Smooth muscle cell of the brain vasculature (primary cell): ENCODE measurements at places on chromosomes 6 and 20.

DNA sequence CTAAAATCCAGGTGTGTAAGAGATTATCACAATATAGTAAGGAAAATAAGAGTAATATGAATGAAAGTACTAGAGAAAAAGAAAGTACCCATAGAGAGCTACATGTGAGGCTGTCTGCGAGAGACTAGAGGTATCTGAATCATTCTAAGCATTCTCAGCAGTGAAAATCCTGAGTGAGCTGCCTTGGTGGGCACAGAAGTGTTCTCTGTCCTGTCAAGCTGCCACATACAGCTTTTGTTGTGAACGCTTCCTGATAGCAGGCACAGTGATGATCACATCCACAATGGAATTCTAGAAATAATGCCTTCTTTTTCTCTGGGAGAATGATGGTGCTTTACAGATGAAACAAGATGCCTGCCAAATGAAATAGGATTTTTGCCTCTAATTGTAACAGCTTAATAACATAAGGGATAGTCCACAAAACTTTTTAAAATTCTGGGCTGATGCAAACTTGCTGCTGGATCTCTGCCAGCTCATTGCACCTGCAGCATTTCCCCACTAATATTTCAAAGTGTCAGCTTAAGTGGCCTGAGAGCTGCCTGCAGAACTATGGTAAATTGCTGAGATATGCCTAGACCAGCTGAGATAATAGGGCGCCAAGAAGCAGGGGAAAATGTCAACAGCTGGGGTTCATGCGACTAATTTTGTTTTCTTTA, 620.5 kb downstream of the DOK5 start:
- no peak for DNase-seq

- DNase-seq: no peak
Measured at GRCh38 chr20:7180256-7181045, 413.0 kb downstream of the BMP2 start.

DNA sequence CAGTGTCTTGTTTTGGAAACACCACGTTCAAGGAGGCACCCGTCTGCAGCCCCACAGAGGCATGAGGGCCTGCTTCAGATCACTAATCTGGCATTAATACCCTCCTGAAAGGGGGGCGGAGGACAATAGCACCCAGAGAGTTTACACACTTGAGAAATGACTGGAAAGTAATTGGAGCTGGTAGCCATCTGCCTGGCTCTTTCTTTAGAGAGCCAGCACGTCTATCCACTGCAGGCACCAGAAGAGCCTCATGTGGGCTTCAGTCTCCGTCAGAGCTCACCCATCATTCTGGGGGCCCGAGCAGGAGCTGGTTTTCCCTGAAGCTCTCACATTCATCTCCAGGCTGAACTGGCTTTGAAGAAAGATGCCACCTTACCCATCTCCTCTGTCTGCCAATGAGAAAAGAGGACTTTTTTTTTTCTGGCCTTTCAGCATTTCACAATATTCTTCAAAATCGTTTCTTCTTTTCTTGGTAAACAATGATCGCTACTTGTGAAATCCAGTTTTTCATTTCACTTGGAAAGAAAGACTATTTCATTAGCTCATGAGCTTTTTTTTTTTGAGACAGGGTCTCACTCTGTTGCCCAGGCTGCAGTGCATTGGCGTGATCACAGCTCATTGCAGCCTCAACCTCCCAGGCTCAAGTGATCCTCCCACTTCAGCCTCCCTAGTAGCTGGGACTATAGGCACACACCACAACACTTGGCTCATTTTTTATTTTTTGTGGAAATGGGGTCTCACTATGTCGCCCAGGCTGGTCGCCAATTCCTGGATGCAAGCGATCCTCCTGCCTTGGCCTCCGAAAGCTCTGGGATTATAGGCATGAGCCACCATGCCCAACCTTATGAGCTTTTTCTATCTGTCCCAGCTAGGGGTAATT, 124.7 kb upstream of the ZNF217 start:
- no peak for DNase-seq

DNA sequence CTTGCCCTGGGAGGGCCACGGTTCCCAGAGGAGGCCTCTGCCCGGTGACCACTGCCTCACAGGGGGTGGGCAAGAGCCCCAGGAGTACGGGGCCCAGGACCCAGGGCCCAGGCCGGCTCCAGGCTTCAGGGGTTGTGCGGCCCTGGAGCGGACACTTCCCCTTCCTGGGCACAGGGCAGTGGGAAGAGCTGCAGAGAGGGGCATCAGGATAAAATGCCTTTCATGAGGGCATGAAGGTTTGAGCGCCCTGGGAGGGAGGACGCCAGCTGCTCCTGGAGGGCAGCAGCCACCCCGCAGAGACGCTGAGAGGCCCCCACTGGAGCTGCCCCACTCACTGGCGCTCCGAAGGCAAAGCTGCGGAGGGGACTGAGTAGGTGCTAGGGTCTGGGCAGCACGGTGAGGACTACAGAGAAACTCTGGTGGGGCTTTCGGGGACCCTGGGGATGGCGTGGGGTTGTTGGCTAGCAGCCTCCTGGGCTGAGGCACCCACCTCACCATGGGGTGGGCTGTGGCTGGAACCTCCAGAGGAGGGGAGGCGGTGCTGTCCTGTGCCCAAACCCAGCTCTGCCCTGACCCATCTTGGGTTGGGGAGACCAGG, 10.4 kb downstream of the LAMA5 start:
- no peak for DNase-seq

- no peak for DNase-seq
Measured at GRCh38 chr6:146339716-146340115, 203.9 kb upstream of the RAB32 start.

DNA sequence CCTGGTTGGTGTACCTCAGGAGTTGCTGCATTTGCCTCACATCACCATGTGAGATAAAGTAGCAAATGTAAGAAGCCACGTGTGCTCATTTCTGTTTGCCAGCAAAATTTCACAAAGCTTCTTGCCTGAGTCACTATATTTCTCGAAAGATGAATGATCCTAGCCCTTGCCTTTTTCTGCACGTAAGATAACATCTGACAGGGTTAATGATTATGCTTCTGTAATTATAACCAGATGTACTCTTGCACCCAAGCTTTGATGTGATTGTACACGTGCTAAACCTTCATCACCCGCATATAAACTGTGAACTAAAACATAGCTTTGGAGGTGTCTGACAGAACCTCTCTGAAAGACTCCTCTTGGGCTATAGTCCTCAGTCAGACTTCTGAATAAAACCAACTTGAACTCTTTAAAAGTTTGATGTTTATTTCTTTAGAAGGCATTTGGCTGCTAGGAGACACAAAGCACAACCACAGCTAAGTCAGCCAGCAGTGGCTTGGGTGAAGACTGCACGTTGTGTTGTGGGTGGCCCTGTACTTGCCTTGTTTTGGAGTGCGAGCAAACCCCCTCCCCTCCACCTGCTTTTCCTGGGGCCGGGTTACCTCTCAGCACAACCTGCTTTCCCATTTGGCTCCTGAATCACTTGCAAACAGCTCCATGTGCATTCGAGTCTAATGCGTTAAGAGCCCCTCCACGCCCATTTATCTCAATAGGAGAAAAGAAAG, 19.3 kb downstream of the PROKR2 start:
- no peak for DNase-seq

- no peak for DNase-seq
Measured at GRCh38 chr6:25171301-25171700, 107.9 kb upstream of the CARMIL1 start.

- peak; percentile 79 for DNase-seq
Measured at GRCh38 chr20:50561379-50562078, 51.3 kb downstream of the PTPN1 start.

GRCh38 chr20:22572491-22572890, 11.9 kb downstream of the FOXA2 start:
- DNase-seq: no peak

DNA sequence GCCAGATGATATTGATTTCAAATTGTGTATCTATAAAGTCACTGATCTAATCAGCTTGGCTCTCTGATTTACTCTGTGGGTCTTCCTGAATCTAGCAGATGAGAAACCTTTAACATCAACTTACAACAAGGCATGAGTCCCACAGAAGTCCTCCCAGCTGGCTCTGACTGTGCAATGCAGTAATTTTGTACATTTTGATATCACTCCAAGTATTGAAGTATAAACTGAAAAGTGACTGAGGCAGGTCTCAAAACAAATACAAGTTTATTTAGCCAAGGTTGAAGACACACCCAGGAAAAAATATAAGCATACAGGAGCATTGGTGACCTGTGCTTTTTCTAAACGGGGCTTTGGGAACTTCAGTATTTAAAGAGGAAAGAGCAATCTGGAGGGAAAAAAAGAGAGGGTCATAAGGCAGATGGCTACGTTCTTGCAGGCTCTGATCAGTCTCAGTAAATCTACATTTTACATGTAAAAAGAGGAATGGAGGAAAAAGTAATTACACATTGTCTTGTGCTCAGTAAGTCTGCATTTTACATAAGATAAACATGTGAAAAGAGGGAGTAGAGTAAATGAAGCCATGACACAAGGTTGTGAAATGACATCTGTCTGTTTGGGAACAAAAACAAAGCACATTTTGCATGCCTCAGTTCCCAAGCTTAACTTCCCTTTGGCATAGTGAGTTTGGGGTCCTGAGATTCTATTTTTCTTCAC, 59.5 kb downstream of the CRYBG1 start:
- DNase-seq: no peak

DNA sequence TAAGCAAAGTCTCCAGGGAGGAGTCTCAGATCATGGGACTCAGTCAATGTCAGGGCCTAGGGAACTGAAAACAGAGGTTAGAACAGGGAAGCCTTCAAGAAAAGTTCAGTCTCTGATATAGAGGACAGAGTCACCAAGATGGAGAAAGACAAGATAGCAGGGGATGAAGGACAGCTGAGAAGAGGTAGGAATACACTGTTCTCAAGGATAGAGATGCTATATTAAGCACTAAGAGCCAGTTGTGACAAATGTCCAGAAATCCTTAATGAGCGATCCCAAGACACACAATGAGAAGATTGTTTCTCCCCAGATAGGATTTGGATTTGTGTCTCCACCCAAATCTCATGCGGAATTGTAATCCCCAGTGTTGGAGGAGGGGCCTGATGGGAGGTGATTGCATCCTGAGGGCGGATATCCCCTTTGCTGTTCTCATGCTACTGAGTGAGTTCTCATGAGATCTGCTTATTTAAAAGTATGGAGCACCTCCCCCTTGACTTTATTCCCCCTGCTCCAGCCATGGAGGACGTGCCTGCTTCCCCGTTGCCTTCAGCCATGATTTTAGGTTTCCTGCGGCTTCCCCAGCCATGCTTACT, 168.2 kb downstream of the AKAP7 start:
- DNase-seq: no peak

DNA sequence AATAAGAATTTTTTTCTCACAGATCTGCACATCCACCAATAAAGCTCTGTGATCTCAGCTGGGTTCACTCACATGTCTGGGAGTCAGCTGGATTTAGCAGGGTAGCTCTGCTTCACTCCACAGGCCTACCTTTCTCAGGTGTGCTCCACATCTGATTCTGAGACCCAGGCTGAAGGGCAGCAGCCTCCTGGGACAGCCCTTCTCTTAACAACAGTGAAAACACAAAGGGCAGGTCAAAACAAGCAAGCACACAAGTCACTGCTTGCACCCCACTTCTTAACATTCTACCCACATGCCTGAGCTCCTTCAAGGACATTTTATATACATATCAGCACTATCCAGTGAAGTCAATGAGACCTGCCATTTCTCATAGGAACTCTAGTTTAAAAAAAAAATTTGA, 96.0 kb upstream of the MAP3K4 start:
- no peak for DNase-seq

- no peak for DNase-seq
Measured at GRCh38 chr20:15911581-15911980, 661.7 kb downstream of the KIF16B start.

DNA sequence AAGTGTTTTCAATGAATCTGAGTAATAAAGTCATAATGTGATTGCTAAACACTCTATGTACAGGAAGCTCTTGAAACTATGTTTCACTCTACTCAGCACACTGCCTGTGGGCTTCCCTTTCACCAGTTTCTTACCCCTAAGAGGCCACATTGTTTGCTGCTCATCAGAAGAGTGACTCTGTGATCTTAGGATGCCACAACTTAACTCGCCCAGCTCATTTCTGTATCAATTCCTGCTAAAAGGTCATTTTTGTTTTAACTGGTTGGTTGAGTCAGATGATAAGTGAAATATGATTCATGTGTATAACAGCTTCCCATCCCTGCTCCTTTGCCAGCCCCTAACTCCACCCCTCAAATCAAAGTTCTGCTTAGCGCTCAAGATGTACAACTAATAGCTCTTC, 9.8 kb upstream of the NDUFAF4 start:
- no peak for DNase-seq

DNA sequence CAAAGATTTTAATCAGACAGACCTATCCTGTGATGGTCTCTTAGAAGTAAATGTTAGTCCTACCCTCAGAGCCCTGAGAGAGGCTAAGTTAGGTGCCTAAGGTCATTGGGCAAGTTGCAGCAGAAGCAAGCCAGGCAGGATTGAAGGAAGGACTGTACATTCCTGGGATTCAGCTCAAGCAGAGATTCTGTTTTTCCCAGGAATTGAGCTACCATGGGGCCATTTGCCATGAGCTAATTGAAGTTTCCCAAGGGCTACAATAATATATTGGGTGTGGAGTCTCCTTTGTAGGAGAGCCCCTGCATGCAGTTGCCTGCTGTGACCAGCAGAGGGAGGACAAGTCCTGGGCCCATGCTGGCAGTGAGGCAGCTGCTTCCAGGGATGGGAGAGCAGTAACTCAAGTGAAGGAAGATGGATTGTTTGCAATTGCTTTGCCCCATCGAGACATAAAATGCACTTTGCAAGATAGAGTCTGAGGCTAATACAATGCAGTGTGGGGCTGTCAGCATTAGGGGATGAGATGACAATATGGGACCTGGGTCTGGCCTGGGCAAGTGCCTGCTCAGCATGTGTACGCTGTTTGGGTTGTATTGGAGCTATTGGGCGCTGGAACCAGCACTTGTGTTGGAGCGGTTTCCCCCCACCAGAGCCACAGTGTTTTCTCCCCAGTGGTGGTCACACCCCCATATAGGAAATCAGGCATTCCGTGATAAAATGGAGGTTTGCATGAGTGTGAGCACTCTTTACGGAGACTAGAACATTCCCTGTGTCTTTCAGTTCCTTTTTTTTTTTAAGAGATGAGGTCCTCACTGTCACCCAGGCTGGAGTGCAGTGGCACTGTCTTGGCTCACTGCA, 27.9 kb downstream of the DNMT3B start:
- DNase-seq: no peak

GRCh38 chr20:38002422-38002821, 30.8 kb downstream of the TTI1 start:
- no peak for DNase-seq

DNA sequence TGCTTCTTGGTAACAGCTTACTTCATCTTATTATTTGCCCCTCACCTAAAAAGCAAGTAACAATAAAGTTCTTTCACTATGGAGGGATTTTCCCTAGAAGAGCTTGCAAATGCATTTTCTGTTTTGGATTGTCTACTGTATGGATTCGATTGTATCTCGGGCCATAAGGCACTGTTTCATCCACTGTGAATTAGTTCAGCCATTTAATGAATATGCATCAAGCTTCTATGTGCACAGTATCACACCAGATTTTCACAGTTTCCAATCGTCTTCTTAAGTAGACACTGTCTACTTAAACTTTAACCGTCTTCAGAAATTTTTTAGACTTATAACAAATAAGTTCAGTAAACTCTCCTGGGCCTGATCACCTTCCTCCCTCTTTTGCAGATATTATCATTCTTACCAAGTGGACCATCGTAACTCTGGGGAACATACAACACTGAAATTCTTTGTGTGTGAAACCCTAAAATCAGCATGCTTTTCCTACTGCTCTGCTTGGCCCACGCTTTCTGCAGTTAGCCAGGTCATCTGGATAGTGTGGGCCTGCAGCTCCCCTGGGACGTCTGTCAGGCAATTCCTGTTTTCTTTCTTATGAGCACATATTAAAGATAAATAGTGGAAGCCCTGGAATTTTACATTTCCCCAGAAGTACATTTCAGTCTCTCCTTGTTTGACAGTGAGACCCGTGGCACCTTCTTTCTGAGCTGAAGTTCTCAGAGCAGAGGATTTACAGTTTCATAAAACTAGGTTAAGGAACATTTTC, 136.5 kb upstream of the PDE10A start:
- peak; percentile 15 for DNase-seq
